Activated T-helper 2 cell treated with anti-CD3 and anti-CD28 coated beads, Interferon-gamma antibody, Interleukin-2, Interleukin-4, amounts not matched to agents 10 μg/mL and 5 μg/mL and 100 μg/mL, durations not matched to agents 14 hours and 24 hours and 36 hours (primary cell): ENCODE measurements at places on chromosomes 5 and 9. TPM values are rescaled to one million over a fixed set of nuclear protein-coding genes. Genes with fewer than 3 reads are reported as not detected.

IFNK gene
- total RNA-seq: not detected in 2 replicates

IFNB1 gene
- total RNA-seq: not detected in 2 replicates

MCC gene
- total RNA-seq: 1.6 and 2.1 TPM in 2 replicates

CMYA5 gene
- total RNA-seq: 0.11 and 0.44 TPM in 2 replicates

ZBTB43 gene
- 16.4 and 22.3 TPM in 2 replicates for total RNA-seq
